ENCODE measurements at places on chromosomes 6 and 20. TPM values are rescaled to one million over a fixed set of nuclear protein-coding genes. Genes with fewer than 3 reads are reported as not detected.

Gene RNF217
- 15.2 TPM for total RNA-seq

Gene HCRTR2
- not detected for total RNA-seq

DNA sequence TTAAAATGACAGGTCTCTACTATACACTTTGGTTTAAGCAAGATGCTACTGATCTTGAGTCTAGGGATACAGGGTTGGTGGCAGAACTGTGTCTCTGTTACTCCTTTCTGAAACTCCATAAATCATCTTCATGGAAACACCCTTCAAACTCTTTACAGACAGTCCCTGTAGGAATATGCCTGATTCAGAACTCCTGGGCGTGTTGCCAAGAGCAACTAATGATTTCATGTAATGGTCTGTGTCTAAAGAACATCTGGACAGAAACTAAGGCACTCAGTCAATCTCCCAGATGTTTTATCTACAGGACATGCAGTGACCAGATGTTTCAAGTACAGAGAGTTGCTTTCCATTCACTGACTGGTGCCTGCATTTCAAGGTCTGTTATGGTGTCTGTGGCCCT, 464.4 kb upstream of the CHD6 start:
- no peak for DNase-seq

DNA sequence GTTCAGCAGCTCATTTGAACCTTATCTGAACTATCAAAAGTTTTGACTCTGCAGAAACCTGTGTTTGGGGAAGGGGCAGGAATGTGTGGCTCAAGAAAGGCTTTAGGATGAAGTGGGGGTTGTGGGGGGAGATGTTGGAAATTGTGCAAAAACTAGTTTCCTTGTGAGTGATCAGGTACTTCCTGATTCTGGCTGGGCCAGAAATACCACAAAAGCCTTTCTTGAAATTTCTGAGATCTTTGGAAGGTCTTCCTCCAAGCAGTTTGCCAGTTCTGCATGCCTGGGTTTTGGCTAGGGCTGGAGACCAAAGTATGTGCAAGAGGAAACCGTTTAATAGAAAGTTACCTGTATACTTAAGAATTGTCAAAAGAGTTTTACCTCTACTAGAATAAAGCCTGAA, 116.6 kb downstream of the BMP2 start:
- no peak for DNase-seq
